ENCODE measurements at places on chromosomes 2 and 18. TPM values are rescaled to one million over a fixed set of nuclear protein-coding genes. Genes with fewer than 3 reads are reported as not detected.

SRBD1 gene
- 30.6 TPM for total RNA-seq

NAT8 gene
- total RNA-seq: not detected

- peaks cover 3% of the 10 kb centered on the region for H3K27me3 ChIP-seq
- H3K36me3 ChIP-seq: no peaks in the 10 kb centered on the region
- H3K4me1 ChIP-seq: no peaks in the 10 kb centered on the region
- no peak overlapping the region for H3K27ac ChIP-seq
Observed at GRCh38 chr2:196802401-196802800, 2.9 kb upstream of the GTF3C3 start.

DNA sequence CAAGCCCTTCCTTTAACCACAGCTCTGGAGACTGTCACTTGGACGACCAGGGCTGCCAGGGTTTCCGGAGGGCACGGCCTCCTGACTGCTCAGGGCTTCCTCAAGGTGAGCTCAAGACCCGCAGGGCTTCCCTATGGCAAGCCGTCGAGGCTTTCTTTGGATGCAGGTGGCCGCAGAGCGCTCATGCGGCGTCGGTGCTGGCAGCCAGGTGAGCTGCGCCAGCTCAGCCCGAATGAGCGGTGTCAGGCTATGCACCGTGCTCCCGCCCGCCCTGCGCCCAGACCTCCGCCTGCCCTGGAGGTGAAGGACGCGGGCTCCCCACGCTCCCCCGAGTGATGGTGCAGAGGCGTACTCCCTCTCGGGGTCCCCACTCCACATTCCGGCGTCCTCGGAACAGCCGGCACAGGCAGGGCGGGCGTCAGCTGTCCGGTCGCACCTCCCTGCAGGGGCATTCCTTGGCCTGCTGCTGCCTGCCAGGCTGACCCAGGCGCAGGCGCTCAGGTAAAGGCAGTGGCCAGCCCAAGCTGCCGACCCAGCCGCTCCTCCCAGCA, 20.8 kb upstream of the TUBB6 start:
- H3K4me3 ChIP-seq: no peak overlapping the region
- no peak overlapping the region for H3K27ac ChIP-seq
- peaks cover 18% of the 10 kb centered on the region for H3K4me1 ChIP-seq
- no peak for DNase-seq
- H3K36me3 ChIP-seq: no peaks in the 10 kb centered on the region

GRCh38 chr18:59220784-59221765, 1.1 kb downstream of the GRP start:
- H3K4me1 ChIP-seq: no peaks in the 10 kb centered on the region
- peak; percentile 3 for DNase-seq
- H3K36me3 ChIP-seq: no peaks in the 10 kb centered on the region

DNA sequence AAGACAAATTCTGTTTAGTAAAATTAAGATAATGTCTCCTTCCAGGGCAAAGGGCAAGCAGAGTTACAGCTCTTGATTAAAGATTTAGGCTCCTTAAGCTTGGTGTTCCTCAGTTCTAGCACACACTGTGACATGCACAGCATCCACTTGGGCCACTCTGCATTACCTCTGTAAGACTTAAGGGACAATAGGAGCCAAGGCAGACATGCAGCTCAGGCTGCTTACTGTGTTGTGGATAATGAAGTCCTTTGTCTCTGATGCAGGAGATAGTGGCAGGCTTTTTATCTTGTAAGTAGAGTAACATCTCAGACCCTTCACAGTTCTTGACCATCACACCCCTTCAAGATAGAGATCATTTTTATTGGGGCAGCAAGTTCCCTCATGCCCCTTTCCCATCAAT, 31.2 kb downstream of the RBM45 start:
- H3K27ac ChIP-seq: no peak overlapping the region
- no peak for DNase-seq
- no peaks in the 10 kb centered on the region for H3K4me1 ChIP-seq
- H3K4me3 ChIP-seq: no peak overlapping the region

GRCh38 chr2:128260239-128261138, 58.2 kb downstream of the HS6ST1 start:
- H3K4me1 ChIP-seq: peaks cover 3% of the 10 kb centered on the region
- H3K27me3 ChIP-seq: no peaks in the 10 kb centered on the region
- H3K36me3 ChIP-seq: no peaks in the 10 kb centered on the region

WDPCP gene
- total RNA-seq: 40.7 TPM

- H3K36me3 ChIP-seq: no peaks in the 10 kb centered on the region
- no peak overlapping the region for H3K4me3 ChIP-seq
- DNase-seq: no peak
- H3K4me1 ChIP-seq: peaks cover 24% of the 10 kb centered on the region
Observed at GRCh38 chr2:10385501-10385900, 62.6 kb downstream of the ODC1 start.

RDH14 gene
- total RNA-seq: 20.8 TPM

UGT1A5 gene
- not detected for total RNA-seq

DNA sequence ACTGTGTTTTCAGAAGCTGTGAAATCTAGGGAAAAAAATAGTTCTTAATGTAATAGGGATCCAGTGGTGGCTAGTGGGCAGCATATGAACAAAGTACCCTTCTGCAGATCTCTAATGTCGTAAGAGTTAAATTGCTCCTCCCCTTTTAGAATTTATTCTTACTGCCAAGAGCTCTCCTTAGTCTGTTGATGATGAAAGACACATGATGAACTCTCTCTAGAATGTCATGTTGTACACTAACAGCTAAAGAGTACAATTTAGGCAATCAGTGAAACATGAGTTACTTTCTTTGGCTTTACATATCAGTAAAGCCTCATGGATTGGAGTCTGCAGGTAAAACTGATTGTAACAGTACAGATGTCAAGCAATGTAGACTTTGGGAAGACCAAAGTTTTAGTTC, 84.2 kb downstream of the SLC39A10 start:
- H3K27me3 ChIP-seq: no peaks in the 10 kb centered on the region
- no peaks in the 10 kb centered on the region for H3K4me1 ChIP-seq
- peak; percentile 9 for DNase-seq

DNA sequence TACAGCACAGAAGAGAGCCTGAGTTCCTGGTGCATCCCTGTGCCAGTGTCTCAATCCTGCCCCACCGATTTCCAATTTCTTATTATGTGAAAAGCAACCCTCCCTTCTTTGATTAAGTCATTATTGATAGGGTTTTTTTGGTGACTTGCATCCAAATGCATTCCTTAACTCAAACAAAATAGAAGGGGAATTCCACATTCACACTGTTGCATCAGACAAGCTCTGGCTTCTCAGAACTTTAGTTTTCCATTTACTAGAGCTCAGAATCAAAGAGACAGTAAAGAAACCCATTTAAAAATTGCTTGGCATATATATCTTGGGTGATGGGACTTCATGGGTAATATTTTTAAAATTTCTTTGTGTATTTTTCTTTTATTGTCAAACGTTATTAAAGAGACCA, 13.8 kb upstream of the TMEM200C start:
- no peak overlapping the region for H3K27ac ChIP-seq
- H3K4me1 ChIP-seq: no peaks in the 10 kb centered on the region
- H3K36me3 ChIP-seq: no peaks in the 10 kb centered on the region
- H3K4me3 ChIP-seq: no peak overlapping the region
- no peaks in the 10 kb centered on the region for H3K27me3 ChIP-seq

GRCh38 chr2:144350151-144350802, 169.6 kb downstream of the ZEB2 start:
- H3K27ac ChIP-seq: no peak overlapping the region
- no peaks in the 10 kb centered on the region for H3K36me3 ChIP-seq
- no peak for DNase-seq
- no peak overlapping the region for H3K4me3 ChIP-seq

GRCh38 chr2:200306931-200307723, 634 bp downstream of the SPATS2L start:
- peak; percentile 60 for DNase-seq
- peak overlapping the region; percentile 99 for H3K27ac ChIP-seq
- H3K4me3 ChIP-seq: peak overlapping the region; percentile 97
- H3K4me1 ChIP-seq: peaks cover 1% of the 10 kb centered on the region
- H3K27me3 ChIP-seq: no peaks in the 10 kb centered on the region

KLHL29 gene
- total RNA-seq: 2.7 TPM

DNA sequence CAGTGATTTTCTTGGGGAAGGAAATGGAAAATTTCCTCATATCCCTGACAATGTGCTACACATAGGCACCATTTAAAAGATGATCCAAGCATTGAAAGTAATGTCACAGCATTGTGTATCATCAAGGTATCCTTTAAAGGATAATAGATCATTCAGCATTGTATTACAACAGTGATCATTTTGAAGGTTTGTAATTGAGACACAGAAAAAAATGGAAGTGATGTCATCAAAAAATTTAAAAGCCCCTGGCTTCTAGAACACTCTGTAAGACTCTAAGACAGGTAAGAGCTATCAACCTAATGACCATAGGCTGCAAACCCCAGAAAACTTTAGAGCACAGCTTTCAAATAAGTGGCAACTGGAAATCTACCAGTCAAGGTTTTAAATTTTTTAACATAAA, 271.4 kb downstream of the ETAA1 start:
- no peaks in the 10 kb centered on the region for H3K27me3 ChIP-seq
- no peak overlapping the region for H3K27ac ChIP-seq
- peaks cover 11% of the 10 kb centered on the region for H3K4me1 ChIP-seq
- DNase-seq: no peak
- no peaks in the 10 kb centered on the region for H3K36me3 ChIP-seq

- H3K27me3 ChIP-seq: no peaks in the 10 kb centered on the region
- H3K4me1 ChIP-seq: no peaks in the 10 kb centered on the region
- H3K27ac ChIP-seq: no peak overlapping the region
- DNase-seq: no peak
Observed at GRCh38 chr2:72996117-72996502, 75.4 kb downstream of the SFXN5 start.

GRCh38 chr2:98518101-98518500, 73.4 kb downstream of the INPP4A start:
- H3K27ac ChIP-seq: no peak overlapping the region
- peaks cover 8% of the 10 kb centered on the region for H3K36me3 ChIP-seq
- no peaks in the 10 kb centered on the region for H3K27me3 ChIP-seq
- no peak overlapping the region for H3K4me3 ChIP-seq

TRIM43 gene
- not detected for total RNA-seq

- no peaks in the 10 kb centered on the region for H3K27me3 ChIP-seq
- no peak for DNase-seq
- H3K4me1 ChIP-seq: peaks cover 2% of the 10 kb centered on the region
Observed at GRCh38 chr2:182148344-182148743, 162.7 kb downstream of the PPP1R1C start.

DNA sequence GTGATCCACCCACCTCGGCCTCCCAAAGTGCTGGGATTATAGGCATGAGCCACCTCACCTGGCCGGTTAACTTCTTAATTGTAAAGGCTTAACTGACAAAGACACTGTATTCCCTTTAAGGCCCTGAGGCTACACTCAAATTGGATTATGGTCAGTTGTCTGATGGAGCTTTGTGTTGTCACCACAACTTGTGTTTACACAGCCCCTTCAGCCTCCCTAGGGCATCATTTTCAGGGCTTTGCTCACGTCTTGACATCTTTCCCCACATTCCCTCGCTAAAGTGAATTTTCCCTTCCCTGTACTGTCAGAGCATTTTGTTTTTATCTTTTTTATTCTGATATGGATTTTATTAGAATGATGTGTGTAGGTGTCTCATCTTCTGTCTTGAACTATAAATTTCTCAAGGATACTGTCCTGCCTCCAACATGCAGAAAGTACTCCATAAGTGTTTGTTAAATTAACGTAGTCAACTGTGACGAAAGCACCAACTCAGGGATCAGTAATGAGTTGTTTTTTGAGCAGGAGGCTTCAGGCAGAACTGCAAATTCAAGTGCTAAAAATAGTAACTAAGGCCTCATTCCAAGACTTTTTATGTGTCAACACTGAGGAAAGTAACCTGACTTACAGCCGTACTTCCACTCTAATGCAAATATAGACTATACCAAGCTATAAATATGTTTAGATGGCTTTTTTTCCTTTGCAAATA, 77.1 kb upstream of the NARS1 start:
- H3K36me3 ChIP-seq: peaks cover 8% of the 10 kb centered on the region
- H3K4me3 ChIP-seq: no peak overlapping the region
- peak overlapping the region; percentile 23 for H3K27ac ChIP-seq
- no peaks in the 10 kb centered on the region for H3K27me3 ChIP-seq

GRCh38 chr2:64681479-64681967, 27.8 kb upstream of the SERTAD2 start:
- H3K4me1 ChIP-seq: no peaks in the 10 kb centered on the region
- H3K36me3 ChIP-seq: no peaks in the 10 kb centered on the region
- DNase-seq: no peak
- no peak overlapping the region for H3K27ac ChIP-seq
- no peak overlapping the region for H3K4me3 ChIP-seq

GRCh38 chr2:144595686-144596072, 75.8 kb upstream of the ZEB2 start:
- no peak overlapping the region for H3K4me3 ChIP-seq
- H3K27me3 ChIP-seq: no peaks in the 10 kb centered on the region
- DNase-seq: no peak
- H3K4me1 ChIP-seq: peaks cover 5% of the 10 kb centered on the region
- peak overlapping the region; percentile 20 for H3K27ac ChIP-seq

DNA sequence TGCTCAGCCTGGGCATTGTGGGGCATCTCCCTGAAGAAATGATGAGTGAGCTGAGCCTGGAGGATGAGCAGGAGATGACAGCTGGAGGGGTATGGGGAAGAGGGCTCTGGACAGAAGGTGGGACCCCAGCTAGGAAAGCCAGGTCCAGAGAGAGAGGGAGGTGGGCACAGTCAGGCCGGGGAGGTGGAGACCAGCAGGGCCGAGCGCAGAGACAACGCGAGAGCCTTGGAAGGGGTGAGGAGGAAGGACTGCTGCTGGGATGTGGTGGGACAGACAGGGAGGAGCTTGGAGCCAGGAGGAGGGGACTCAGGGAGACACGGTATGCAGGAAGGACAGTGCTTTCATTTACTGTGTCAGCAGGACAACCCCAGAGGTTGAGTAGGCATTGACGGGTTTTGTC, 8.2 kb downstream of the TRPM8 start:
- no peaks in the 10 kb centered on the region for H3K36me3 ChIP-seq
- no peak for DNase-seq
- no peaks in the 10 kb centered on the region for H3K4me1 ChIP-seq
- no peak overlapping the region for H3K27ac ChIP-seq
- no peak overlapping the region for H3K4me3 ChIP-seq

DNA sequence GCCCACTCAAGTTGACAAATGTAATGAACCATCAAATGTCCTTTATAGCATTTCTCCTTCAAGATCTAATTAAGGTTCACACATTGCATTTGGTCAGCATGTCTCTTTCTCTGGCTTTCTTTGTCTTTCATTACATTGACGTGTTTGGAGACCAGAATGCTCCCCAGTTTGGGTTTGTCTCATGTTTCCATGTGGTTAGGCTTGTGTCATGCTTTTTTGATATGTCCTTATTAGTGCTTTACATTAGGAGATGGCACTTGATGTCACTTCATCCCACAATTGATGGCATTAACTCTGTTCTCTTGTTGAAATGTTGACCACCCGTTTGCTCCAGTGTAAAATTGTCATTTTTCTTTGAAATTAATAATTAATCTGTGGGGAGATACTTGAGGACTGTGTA, 165.8 kb downstream of the AKAIN1 start:
- H3K27ac ChIP-seq: no peak overlapping the region
- no peaks in the 10 kb centered on the region for H3K4me1 ChIP-seq
- H3K36me3 ChIP-seq: no peaks in the 10 kb centered on the region
- H3K27me3 ChIP-seq: no peaks in the 10 kb centered on the region
- DNase-seq: no peak

GRCh38 chr2:9391961-9392720, 31.2 kb downstream of the ITGB1BP1 start:
- no peaks in the 10 kb centered on the region for H3K27me3 ChIP-seq
- DNase-seq: no peak
- no peak overlapping the region for H3K4me3 ChIP-seq
- H3K27ac ChIP-seq: no peak overlapping the region

GRCh38 chr18:70621710-70622109, 332.9 kb downstream of the SOCS6 start:
- no peak overlapping the region for H3K4me3 ChIP-seq
- no peaks in the 10 kb centered on the region for H3K36me3 ChIP-seq
- no peaks in the 10 kb centered on the region for H3K27me3 ChIP-seq

CFC1 gene
- total RNA-seq: not detected

PROKR1 gene
- not detected for total RNA-seq

CROCC2 gene
- 17.4 TPM for total RNA-seq

All from lung (tissue), 17 donors.